ENCODE measurements at places on chromosomes 5 and 9.
A peak's percentile ranks its signal among the peaks of the same experiment; 100 is the strongest.

DNA sequence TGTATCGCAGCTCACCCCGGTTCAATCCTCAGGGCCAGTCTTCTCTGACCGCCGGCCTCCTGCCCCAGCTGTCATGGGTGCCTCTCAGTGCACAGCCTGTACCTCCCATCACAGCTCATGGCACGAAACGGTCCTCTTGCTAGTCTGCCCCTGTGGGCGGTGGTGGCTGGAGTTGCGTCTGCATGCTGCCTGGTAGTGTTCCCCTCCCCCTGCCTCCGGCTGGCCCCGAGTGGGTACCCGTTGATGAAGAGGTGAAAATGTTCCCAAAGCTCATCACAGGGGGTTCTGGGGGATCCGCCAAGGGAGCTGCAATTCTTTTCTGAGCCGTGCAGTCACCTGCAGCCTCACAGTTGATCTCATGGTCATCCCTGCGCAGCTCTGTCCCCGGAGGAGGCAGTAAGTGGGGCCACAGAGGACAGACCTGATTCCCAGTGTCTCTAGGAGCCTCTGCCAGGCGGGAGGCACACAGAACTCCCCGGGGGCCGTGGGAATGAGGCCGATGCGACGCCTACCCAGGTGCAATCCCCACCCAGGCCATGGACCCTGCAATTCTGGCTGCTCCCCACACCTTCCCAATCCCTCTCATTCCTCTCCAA, 34.7 kb upstream of the FIBCD1 start:
- no peak for DNase-seq

DNA sequence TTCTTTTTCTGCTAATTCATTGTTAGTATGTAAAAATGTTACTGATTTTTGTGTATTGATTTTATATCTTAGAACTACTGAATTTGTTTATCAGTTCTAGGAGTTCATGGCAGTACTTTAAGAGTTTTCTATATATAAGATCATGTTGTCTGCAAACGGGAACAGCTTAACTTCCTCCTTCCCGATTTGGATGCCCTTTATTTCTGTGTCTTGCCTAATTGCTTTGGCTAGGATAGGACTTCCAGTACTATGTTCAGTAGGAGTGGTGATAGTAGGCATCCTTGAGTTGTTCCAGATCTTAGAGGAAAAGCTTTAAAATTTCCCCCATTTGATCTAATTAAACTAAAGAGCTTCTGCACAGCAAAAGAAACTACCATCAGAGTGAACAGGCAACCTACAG, 20.1 kb downstream of the RCL1 start:
- no peak for DNase-seq

GRCh38 chr5:32754284-32754683, 43.2 kb downstream of the NPR3 start:
- DNase-seq: no peak

- DNase-seq: peak; percentile 41
Measured at GRCh38 chr5:44774279-44774880, 34.4 kb upstream of the MRPS30 start.

GRCh38 chr9:35432076-35432475, 57.8 kb upstream of the RUSC2 start:
- DNase-seq: no peak

DNA sequence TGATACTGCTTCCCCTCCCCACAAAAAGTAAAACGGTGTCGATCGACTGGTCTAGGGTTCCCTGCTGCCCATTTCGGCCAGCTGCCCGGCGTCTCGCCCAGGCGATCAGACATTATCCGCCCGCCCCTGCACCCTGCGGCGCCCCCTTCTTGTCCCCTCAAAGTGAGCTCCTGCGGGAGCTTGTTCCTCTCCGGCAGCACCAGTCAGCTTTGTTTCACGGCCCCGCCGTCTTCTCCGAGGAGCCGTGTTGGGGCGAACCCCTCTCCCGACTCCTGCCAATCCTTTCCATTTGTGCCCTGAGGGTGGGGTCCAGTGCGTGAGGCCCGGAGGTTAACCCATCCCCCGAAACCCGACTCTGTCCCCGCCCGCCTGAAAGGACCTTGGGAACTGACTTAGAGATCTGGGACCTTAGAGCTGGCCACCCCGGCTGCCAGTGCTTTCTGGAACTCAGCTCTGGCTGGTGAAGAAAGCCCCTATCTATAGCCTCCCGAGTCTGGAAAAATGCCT, 518 bp downstream of the UBE2B start:
- peak; percentile 61 for DNase-seq

DNA sequence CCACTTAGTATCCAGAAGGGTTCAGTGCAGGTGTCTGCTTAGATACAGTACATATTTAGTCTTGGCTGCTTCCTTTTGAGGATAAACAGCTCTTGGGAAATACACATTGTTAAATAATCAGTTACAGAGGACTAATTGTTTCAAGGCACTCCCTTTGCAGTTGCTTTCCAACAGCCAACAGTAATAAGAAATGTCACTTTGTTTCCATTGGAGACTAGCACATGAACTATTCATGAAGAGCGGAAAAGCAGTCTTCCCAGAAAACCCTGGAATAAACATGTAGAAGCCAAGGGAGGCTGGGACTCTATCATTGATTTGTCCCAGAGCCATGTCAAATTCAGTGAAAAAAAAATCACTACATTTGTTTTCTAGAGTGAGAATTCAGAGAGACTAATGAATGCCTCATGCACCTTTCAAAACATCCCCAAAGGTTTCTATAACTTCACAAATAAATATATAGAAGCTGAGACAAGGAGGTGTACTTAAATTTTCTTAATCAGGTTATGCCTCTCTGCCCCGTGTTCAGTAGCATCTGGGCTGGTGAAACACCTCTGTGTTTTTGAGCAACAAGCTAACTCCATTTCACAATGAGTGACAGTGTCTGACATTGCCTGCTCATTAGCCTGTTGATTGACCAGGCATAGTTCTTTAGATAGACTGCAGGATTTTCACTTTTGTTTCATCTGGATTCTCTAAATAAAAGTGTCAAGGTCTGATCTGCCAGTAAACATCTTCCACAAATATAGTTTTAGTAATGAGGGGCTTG, 271.5 kb downstream of the ARRDC3 start:
- DNase-seq: no peak

- no peak for DNase-seq
Measured at GRCh38 chr9:74887041-74887980, at the start of gene TRPM6. Gene TRPM6, minus strand, starts transcription at chr9:74887921. Its CDS starts 65 bp downstream, at chr9:74887856.

Data from hematopoietic multipotent progenitor cell treated with erythropoietin and hydrocortisone succinate and interleukin-3 and kit ligand, for 15 days (in vitro differentiated cells).